ENCODE measurements at places on chromosomes 16 and 17.

DNA sequence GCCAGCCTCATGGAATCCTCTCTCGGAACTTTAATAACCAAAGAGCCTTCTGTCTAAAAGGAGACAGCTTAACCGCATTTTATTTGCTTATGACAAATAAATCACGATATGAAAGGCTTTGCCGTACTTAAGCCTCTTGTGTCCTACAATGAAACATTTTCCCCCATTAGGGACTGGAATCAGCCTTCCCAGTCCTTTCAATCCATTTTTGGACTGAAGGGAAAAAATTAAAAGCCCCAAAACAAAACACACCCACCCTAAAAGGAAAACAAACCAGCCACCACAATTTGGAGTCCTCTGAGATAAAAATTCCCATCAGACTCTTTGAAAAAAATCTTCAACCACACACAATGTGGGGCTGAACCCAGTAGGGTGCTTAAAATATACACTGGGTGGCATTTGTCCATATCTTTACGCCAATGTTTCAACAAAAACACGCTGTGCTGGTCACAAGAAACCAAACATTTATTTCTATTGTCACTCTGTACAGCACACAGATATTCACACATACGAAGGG lies 3.0 kb downstream of the HOXB4 start:
- DNase-seq, result no peak

DNA sequence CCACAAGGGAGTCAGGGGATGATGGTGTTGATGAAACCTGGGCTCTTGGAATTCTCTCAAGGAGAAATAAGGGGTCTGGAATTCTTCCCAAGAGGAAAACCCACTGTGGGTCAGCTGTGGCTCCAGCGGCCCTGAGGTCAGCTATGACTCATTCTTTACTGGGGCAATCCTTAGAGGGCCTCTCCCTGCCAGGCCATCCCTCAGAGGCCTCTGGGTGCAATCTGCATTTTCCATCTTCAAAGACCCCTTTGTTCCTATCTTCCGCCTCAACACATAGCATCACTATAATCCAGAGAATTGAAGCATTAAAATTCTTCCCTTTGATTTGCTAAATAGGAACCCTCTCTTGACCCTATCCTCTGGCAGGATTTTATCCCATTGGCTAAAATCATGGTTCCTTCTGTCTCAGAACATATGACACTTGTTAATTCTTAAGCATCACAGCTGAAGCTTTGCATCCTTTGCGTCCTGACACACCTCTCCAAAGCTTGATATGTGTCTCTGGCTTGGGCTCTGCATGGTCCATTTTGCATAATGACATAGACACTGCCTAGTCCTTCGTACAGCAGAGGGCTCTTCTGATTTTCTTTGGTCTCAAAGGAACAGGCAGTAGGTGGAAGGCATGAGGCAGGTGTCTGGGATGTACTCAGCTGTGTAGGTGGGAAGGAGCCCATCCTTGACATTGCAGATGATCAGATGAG lies 4.4 kb upstream of the KRT37 start:
- DNase-seq, result peak; percentile 14

- DNase-seq, result no peak
Observed at GRCh38 chr17:76539631-76540271, at the start of gene PRCD. PRCD (plus strand) TSS chr17:76540044; CDS start chr17:76540142, 98 bp downstream.

DNA sequence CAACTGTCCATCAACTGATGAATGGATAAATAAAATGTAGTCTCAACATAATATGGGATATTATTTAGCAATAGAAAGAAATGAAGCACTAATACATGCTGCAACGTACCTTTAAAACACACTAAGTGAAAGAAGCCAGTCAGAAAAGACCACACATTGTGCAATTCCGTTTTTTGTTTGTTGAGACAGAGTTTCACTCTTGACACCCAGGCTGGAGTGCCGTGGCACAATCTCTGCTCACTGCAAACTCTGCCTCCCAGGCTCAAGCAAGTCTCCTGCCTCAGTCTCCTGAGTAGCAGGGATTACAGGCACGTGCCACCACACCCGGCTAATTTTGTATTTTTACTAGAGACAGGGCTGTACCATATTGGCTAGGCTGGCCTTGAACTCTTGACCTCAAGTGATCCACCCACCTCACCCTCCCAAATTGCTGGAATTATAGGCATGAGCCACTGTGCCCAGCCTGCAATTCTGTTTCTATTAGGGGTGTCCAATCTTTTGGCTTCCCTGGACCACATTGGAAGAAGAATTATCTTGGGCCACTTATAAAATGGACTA lies 40.1 kb downstream of the SCNN1B start:
- no peak for DNase-seq

GRCh38 chr17:68794636-68795434 lies 160.4 kb downstream of the ABCA8 start:
- no peak for DNase-seq

Data from T1000 (cell line).